DMS79 (cell line): ENCODE measurements at places on chromosomes 13 and 19.

DNA sequence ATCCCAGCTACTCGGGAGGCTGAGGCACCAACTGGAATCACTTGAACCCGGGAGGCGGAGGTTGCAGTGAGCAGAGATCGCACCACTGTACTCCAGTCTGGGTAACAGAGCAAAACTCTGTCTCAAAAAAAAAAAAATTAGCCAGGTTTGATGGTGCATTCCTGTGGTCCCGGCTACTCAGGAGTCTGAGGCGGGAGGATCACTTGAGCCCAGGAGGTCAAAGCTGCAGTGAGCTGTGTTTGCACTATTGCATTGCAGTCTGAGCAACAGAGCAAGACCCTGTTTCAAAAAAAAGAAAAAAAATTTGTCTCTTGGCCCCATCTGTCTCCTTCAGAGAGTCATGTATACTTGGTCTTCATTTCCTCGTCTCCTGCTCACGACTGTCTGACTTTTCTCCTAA, 1.6 kb downstream of the CCDC97 start:
- no peak for DNase-seq

DNA sequence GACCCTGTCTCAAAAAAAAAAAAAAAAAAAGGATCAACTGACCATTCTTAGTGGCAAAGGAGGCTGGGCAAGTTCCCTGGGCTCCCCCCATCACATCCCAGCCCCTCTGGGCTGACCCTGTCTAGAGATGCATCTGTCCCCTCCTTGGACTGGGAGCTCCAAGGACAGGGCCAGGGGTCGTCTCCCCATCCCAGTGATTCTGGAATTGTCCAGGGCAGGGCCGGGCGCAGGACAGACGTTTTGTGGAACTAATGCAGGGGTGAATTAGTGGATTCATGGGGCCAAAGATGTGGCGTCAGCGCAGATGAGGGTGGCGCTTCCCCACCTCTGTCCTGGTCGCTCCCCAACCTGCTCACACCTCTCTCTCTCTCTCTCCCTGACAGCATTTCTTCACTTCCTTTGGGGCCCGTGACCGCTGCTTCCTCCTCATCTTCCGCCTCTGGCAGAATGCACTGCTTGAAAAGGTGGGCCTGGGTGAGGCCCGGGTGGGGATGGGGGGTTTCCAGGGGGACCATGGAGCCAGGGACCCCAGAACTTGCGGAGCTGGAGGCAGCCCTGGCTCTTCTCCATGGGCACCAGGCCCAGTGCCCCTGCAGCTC, 11.1 kb downstream of the GRAMD1A start:
- no peak for DNase-seq

GRCh38 chr19:49389406-49389805, 1.4 kb downstream of the KASH5 start:
- DNase-seq: no peak

DNA sequence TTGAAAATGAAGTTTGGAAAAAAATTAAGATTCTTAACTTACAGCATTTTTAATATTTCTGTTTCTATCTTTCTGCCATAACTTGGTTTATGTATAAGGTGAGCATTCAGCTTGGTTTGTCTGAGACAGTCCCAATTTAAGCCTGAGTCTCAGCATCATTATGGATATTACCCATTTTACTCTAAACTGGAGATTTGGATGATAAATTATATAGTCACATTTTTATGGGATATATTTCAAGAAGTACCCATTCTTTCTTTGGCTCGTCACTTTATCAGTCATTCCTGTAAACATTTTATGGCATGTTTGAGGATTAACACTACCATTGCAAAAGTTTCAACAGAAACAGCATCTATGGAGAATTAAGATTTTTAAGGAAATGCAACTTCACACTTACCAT, 1129.0 kb upstream of the PCDH9 start:
- no peak for DNase-seq
